Endothelial cell of coronary artery (primary cell): ENCODE measurements at places on chromosomes 13 and 19. TPM values are rescaled to one million over a fixed set of nuclear protein-coding genes. Genes with fewer than 3 reads are reported as not detected.

The CDX2 gene
- total RNA-seq, result not detected in 2 replicates

The RASA3 gene
- 32.1 and 47.1 TPM in 2 replicates for total RNA-seq

The DGKH gene
- 16.2 and 18.7 TPM in 2 replicates for total RNA-seq

The REEP6 gene
- 0.75 and 0.99 TPM in 2 replicates for total RNA-seq

The NALCN gene
- total RNA-seq, result 5.0 and 7.3 TPM in 2 replicates

The DIRAS1 gene
- total RNA-seq, result 0.09 TPM in 1 of 2 replicates, not detected in the other

The FOXA3 gene
- total RNA-seq, result not detected in 2 replicates

The HPN gene
- not detected in 2 replicates for total RNA-seq

The ZNF491 gene
- total RNA-seq, result 0.90 and 2.4 TPM in 2 replicates

The ZNF816 gene
- total RNA-seq, result 6.9 and 8.3 TPM in 2 replicates

The ERICH6B gene
- total RNA-seq, result not detected in 2 replicates

The SIAH3 gene
- under 0.01 TPM in 1 of 2 replicates, not detected in the other for total RNA-seq

The SARS2 gene
- total RNA-seq, result 13.9 and 15.0 TPM in 2 replicates

The B3GNT8 gene
- total RNA-seq, result 2.2 and 2.8 TPM in 2 replicates

The SRRM5 gene
- under 0.01 TPM in 1 of 2 replicates, not detected in the other for total RNA-seq

The FBXO27 gene
- total RNA-seq, result 0.54 and 0.94 TPM in 2 replicates
